EL (cell line): ENCODE measurements at places on chromosomes 6 and 20.

GRCh38 chr6:3794092-3794491, 42.6 kb upstream of the PXDC1 start:
- no peak for DNase-seq

GRCh38 chr6:137201006-137201405, 18.2 kb downstream of the IFNGR1 start:
- no peak for DNase-seq

DNA sequence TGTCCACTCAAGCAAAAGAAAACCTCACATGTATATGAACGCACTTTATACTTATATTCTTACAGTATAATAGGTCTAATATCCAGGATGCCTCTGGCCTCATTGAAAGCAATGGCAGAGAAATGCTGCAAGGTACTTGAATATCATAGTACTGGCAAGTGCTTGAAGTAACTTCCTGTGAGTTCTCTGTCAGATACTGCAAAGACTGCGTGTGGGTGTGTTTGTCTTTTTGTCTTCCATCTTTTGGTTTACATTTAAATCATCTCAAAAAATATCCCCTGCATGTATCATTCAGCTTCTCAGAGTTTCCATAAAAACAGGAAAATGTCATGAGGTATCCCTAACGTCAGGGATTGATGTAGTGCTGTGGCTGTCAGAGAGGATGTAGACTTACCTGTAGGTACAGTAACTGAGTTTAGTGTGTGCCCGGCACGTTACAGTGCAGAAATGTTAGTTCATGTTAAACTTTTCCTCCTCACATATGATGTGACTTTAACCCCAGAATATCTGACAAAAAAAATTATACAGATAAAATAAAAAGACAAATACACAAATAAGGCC, 184.3 kb downstream of the DST start:
- DNase-seq = no peak

DNA sequence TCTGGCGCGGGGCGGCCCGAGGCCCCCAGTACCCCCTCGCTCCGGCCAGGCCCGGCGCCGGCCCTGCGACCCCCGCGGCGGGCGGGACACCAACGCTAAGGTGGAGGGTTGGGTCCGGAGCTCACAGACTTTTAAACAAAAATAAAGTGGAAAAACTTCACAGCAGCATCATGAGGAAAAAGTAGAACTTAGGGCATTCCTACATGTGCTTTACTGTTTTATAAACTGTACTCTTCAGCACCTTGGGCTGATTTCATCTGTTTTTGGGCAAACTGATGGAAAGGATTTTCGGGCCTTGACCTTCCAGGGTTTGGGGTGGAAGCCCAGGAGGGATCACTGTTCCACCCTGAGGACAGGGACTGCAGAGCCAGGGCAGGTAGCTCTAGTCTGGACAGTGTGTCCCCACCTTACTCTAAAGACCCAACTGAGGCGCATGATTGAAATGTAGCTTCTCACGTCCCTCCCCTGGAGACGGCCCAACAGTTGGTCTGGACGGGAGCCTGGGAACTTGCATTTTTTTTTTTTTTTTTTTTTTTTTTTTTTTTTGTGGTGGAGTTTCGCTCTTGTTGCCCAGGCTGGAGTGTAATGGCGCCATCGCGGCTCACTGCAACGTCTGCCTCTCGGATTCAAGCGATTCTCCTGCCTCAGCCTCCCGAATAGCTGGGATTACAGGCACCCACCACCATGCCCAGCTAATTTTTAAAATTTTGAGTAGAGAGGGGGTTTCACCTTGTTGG, 740 bp downstream of the NELFCD start:
- DNase-seq = peak; percentile 11

GRCh38 chr6:70180901-70181599, 121.8 kb downstream of the COL9A1 start:
- no peak for DNase-seq

DNA sequence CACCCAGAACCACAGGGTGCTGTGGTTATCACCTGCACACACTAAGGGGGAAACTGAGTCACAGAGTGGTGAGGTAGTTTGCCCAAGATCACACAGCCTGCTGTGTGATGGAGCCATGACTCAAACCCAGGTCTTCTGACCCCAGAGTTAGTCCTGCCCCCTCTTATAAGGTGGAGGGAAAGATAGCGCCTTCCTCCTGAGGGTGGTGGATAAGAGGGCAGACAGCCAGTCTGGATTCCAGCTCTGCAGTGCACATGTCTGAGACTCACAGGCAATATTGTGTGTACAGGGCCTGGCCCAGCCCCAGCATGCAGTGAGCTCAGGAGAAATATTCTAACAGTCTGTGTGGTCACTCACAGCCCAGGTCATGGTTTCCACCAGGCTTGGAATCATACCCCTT, 393.7 kb downstream of the CDH4 start:
- DNase-seq = no peak

- DNase-seq = no peak
These were observed 164.8 kb upstream of the TBX18 start for GRCh38 chr6:84929212-84929611.

DNA sequence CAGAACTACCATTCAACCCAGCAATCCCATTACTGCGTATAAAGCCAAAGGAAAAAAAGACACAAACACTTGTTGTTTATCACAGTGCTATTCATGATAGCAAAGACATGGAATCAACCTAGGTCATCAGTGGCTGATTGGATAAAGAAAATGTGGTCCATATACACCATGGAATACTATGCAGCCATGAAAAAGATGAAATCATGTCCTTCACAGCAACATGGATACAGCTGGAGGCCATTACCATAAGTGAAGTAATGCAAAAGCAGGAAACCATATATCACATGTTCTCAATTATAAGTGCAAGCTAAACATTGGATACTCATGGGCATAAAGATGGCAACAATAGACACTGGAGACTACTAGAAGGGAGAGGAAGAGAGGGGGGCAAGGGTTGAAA, 299.6 kb downstream of the ADGRG6 start:
- no peak for DNase-seq

DNA sequence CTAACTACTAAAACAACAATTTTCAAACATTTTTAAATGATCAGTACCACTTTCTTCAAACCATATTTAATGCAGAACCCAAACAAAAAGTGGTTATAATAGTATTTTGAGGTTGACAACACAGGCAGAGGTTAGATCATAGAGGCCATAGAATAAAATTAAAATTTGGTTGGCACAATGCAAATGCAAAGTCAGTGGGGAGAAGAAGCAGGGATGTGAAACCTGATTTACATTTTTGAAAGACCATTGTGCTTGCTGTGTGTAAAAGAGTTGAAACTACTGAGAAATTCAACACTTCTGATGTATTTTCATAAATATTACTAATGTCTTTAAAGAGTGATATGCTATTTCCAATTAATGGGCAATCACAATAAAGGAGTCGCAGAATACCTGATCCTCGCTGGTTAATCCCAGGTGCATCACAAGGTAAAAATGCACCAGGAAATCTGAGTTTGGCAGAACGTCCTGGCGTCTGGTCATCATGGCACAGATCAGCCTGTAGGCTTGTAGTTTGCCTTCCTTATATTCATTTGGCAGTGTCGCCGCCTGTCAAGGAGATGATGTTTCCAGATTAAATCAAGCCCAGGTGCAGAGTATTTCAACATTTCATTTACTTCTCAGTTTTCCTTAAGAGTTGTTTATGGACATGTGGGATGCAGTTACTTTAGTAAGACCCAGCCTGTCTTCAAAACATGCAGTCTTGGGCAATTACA, 141.2 kb downstream of the RALGAPA2 start:
- no peak for DNase-seq

DNA sequence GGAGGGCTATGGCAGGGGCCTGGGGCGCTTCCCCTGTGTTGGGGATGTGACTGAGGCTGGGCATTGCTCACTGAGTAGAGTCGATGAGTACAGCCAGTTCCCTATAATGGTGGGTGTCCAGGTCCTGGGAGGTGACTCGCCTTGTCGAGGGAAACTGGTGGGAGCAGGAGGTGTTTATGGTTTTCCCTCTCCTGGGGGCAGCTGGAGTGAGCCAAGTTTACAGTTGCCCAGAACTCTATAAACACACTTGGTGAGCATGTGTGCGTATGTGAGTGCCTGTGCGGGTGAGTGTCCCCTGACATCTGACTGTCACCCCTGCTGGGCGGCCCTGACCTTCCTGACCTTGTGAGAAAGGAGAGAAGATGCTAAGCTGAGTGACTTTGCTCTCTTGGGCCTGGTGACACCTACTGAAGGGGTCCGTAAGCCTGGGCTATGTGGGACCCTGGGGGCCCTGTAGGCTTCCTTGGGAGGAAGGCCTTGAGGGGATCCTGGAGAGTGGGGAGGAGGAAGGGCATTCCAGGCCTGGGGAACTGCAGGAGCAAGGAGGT, 65.9 kb downstream of the VEGFA start:
- DNase-seq = no peak

- no peak for DNase-seq
These were observed 10.9 kb upstream of the ATRN start for GRCh38 chr20:3459881-3460307.

DNA sequence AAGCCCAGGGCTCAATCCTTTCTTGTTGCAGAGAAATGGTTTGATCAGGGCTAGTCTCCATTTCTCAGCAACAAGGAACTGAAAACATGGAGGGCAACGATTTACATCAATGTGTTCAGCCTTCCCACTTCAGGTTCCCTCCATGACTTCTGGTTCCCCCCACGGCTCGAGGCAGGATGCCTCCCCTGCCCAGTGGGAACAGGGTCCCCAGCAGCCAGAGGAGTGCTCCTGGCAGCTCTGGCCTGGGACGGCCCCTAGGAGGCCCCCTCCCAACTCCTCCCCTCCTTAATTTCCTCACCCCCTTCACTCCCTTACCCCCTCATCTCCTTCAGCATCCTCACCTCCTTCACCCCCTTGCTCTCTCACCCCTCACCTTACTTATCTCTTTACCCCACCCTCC, 283.8 kb downstream of the CDC5L start:
- no peak for DNase-seq

- DNase-seq = no peak
These were observed 3.4 kb downstream of the NKX2-4 start for GRCh38 chr20:21393816-21394519.

DNA sequence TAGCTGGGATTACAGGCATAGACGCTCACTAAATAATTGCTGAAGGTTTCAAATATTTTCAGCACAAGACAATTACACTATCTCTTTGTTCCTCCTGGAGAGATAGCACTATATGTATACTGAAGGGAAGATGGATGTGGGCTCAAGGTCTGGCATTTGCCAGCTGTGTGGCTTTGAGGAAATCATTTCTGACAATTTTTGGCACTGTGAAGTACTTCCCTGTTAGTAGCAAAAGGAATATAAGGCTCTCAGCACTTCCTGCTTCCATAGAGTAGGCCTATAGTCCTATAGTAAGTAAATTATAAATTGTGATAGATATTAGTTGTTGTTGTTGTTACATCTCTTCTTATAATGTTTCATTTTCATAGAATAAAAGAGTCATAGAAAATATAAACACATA, 271.1 kb downstream of the SAMD5 start:
- DNase-seq = no peak
